ENCODE measurements at places on chromosomes 13 and 19.

GRCh38 chr19:41696402-41697197 is 8.5 kb upstream of the CEACAM7 start:
- no peak for DNase-seq

DNA sequence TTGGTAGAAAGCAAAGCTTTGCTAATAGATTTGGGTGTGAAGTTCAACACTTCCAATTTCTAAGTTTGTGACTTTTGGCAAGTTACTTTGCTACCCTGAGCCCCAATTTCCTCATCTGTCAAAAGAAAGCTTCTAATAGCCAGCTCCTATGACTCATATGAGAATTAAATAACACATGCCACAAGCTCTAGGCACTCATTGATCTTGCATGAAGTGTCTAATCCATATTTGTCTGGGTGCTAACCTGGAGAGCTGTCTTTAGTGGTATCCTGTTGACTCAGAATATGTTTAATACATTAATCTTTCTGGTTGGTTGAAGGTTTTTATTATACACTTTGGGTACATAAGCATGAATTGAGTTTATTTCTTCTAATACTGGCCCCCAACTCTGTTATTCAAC is 188.8 kb downstream of the POSTN start:
- DNase-seq = no peak

- no peak for DNase-seq
Measured at GRCh38 chr19:50300051-50300450, 29.1 kb downstream of the KCNC3 start.

DNA sequence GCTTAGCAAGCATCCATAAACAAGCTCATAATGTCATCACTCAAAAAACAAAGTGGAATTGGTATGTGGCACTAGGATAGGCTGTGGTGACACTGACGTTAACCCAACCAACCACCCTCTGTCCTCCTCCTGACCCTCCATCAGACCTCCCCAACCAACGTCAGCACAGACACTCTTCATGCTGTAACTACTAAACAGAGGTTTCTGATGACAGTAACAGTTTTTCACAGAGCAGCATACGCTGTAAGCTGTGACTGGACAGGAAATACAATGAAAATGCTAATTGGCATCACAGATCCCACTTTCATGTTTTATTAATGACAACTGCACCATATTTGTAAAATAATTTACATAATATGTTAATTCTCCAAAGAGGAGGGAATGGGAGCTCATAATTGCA is 238.0 kb downstream of the IRS2 start:
- DNase-seq = no peak

GRCh38 chr13:28110414-28110813 is 10.0 kb upstream of the FLT3 start:
- no peak for DNase-seq

- DNase-seq = no peak
Measured at GRCh38 chr19:21900401-21900800, 64.4 kb upstream of the ZNF43 start.

DNA sequence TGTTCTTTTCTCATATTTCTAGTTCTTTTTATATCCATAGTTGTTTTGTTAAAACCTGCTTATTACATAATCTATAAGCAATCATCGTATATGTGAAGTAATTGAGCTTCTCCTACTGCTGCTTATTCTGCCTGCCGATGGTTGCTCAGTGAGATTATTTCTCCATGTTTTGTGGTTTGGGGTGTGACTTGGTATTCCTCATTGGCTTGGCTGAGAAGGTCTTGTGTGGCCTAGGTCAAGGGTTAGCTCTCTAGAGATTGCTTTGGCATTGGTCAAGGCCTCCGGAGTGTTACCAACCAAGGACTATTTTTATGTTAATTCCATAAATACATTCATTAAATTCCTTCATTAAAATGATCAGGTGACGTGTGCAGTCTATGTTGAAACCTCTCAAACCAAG is 302.8 kb downstream of the MYO16 start:
- no peak for DNase-seq

- DNase-seq = peak; percentile 10
Measured at GRCh38 chr13:76884186-76884906, 1.9 kb downstream of the KCTD12 start.

GRCh38 chr13:82147526-82147925 is 1734.7 kb downstream of the SLITRK1 start:
- DNase-seq = no peak

- DNase-seq = no peak
Measured at GRCh38 chr13:48580896-48581295, 48.0 kb upstream of the RCBTB2 start.

- DNase-seq = no peak
Measured at GRCh38 chr13:43963726-43964125, 84.0 kb downstream of the LACC1 start.

DNA sequence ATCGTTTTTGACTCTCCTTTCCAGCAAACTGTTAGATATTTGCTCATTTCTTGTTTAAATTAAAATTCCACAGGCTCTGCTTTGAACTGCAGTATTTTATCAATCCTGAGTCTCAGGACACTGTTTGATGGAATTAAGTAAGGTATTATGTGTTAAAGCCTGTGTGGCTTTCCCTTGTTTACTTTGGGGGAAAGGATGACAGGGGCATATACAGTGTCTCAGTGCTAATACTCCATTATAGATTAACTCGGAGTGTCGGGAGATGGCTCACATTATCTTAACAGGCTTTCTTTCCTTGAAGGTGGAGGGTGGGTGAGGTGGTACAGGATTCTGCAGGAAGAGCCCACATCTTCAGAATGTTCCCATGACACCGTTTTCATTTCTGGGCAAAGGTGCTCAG is 84.7 kb downstream of the SHISA2 start:
- no peak for DNase-seq

DNA sequence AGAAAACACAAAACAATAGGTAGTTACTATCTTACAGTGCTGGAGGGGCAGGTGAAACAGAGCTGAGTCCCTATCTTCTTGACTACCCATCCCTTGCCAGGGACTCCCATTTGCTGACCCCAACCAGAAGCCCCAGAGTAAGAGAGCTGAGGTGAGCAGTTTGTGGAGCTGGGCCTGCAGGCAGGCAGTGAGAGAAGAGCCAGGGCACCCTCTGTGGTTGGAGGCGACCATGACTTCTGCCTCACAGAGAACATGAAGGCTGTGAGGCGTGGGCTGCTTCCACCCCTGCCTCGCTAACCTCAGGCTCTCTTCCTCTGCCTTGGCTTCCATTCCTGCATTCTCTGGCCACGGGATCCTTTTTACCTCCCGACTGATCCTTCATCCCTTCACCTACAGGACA is 47.5 kb upstream of the RNF113B start:
- no peak for DNase-seq

GRCh38 chr13:111066544-111066943 is 48.6 kb upstream of the ARHGEF7 start:
- DNase-seq = no peak

GRCh38 chr13:86445206-86445605 is 646.0 kb upstream of the SLITRK6 start:
- DNase-seq = no peak

DNA sequence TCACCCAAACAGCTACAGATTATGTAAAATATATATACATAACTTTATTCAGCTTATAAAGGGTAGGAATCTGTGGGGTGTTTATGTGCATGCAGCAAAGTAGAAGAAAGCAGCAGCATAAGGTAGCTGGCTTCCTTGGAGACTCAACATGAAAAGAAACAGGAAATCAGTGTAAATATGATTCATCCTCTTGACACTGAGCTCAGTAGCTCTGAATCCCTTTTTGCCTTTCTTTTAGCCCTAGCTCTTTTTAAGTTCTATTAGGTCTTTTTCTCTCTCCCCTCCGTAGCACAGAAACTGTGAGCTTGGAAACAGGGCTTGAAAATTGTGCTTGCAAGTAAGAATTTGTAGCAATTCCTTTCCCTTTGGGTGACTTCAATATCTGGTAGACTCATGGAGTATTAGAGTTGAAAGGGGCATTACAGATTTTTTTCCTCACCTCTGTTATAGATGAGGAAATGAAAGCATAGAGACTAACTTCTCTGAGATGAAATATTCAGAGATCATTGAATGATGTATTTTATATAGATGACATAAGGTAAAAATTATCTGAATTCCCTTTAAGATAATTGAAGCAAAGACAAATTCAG is 314.4 kb downstream of the PCDH9 start:
- no peak for DNase-seq

GRCh38 chr13:101552786-101553185 is 100.3 kb downstream of the ITGBL1 start:
- no peak for DNase-seq

DNA sequence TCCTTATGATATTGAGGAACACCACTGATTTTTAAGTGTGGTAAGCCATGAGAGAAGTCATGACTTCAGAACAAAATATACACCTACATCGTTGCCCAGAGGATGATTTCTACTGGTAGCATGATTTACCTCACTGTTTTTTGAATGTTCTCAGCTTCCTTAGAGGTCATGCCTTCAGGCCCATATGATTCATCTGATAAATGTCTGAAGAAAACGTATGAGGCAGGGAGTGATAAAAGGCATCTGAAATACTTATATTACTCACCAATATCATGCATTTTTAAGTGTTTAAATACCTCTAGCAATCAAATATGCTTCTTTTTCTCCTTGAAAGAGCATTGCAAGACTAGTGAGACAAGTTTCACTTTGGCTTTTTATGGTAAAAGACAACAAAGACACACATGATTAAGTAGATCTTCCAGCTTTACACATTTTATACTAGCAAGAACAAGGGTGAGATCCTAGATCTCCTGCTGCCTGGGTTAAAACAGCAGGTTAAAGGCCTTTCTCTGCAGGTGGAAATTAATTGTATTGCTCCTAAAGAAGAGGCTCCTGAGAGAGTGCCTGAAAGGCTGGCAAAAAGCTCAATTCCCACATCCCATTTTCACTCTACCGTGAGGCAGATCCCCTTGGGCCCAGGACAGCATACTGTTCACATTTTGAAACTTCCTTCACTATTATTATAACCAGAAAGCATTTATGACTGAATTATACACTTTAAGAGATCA is 432.4 kb downstream of the SLITRK1 start:
- DNase-seq = no peak

GRCh38 chr13:111326981-111327642 is 6.7 kb downstream of the TEX29 start:
- no peak for DNase-seq

- DNase-seq = no peak
Measured at GRCh38 chr13:95463531-95463930, 89.0 kb upstream of the CLDN10 start.

- no peak for DNase-seq
Measured at GRCh38 chr13:106795847-106796246, 227.9 kb upstream of the ARGLU1 start.

- no peak for DNase-seq
Measured at GRCh38 chr19:7848779-7849457, 18.9 kb downstream of the EVI5L start.

GRCh38 chr13:95098916-95099315 is 202.3 kb downstream of the ABCC4 start:
- DNase-seq = no peak

- DNase-seq = no peak
Measured at GRCh38 chr13:108527844-108528243, 101.6 kb upstream of the MYO16 start.

GRCh38 chr13:95710313-95710712 is 33.4 kb downstream of the DNAJC3 start:
- no peak for DNase-seq

DNA sequence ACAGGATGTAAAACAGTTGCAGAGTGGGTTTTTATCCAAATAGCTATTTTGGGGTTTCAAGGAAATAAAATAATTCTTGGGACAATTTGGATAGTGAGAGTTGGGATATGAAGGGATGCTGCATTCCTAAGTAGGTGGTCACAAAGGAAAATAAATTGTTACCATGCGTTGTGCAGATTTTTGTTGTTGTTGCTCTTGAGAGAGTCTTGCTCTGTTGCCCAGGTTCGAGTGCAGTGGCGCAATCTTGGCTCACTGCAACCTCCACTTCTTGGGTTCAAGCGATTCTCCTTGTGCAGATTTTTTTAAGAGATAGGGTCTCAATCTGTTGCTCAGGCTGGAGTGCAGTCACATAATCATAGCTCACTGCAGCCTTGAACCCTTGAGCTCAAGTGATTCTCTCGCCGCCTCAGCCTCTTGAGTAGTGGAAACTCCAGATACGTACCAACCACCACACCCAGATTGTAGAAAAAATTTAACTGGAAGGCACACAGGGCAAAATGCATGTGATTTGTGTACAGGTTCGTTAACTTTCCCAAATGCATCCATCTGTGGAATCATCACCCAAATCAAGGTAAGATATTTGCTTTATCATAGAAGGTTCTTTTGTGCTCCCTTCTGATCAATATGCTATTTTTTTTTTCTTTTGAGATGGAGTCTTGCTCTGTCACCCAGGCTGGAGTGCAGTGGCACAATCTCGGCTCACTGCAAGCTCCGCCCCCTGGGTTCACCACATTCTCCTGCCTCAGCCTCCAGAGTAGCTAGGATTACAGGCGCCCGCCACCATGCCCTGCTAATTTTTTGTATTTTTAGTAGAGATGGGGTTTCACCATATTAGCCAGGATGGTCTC is 16.0 kb downstream of the SLC1A5 start:
- DNase-seq = no peak

DNA sequence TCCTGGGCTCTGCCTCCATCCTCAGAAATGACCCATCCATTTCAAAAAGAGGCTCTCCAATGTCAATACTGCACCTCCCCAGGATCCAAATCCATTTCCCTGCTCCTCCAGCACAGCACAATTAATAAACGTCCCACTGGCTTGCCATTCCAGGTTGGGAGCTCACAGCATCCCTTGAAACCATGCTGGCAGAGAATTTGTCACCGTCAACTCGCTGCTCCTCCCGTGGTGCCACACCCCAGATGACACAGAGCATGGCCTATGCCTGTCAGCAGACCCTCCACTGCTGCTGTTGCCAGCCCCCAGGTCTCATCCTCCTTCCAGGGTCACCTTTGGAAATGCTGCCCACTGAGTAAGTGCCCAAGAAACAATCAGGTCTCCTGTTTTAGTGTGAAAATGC is 53.0 kb upstream of the UQCRFS1 start:
- DNase-seq = no peak

DNA sequence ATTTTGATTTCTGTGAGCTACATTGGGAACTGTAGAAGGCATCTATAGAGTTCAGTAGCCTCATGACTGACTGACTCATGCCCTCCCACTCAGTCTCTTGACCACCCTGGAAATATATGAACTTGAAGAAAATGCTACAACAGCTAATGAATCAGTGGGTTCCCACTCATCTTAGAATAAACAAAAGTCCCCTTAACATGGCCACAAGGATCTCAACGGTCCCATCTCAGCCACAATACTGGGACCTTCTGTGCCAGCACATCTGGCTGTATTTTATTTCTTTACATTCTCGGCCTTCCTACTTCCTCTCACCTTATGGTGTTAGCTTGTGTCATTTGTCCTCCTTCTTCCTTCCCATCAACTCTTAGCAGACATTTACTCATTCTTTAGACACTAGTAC is 619.8 kb downstream of the DCT start:
- DNase-seq = no peak
